ENCODE measurements at places on chromosomes 2 and 18.
A peak's percentile ranks its signal among the peaks of the same experiment; 100 is the strongest.

- DNase-seq: no peak
Measured at GRCh38 chr18:32610176-32610575, 139.5 kb upstream of the GAREM1 start.

- no peak for DNase-seq
Measured at GRCh38 chr2:2286592-2286991, 44.5 kb downstream of the MYT1L start.

- DNase-seq: no peak
Measured at GRCh38 chr2:24926602-24927252, 6.7 kb upstream of the ADCY3 start.

GRCh38 chr2:239285932-239286230 lies 114.9 kb downstream of the HDAC4 start:
- DNase-seq: no peak

DNA sequence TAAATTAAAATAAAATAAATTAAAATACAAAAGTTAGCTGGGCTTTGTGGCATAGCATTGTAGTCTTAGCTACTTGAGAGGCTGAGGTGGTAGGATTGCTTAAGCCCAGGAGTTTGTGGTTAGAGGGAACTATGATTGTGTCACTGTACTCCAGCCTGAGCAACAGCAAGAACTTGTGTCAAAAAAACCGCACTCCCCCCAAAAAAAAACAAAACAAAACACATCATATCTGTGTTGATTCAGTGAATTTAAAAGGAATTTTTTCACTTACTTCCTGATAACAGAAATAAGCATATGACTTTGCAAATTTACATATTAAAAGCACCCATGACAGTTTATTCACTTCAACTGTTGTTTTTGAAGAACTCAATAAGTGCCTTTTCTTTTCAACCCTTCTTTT lies 68.1 kb upstream of the PELI1 start:
- no peak for DNase-seq

GRCh38 chr18:35526495-35527059 lies 28.8 kb upstream of the INO80C start:
- DNase-seq: no peak

DNA sequence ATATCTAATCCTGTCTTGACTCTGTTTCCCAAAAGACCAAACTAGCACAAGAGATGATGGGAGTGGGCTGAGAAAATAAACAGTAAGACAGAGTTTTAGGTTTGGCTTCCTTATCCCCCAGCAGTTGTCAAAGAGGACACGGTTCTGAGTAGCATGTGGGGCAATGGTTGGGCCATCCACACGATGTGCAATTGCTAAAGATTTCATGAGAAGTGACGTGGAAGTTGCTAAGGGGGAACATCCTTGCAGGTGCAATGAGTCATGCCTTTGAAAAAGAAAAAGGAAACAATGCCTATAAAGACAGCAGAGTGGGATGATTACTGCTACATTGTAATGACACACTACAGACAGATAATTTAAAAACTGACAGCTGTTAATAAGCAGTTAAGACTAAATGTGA lies 1395.8 kb downstream of the LRP1B start:
- no peak for DNase-seq

GRCh38 chr2:62947403-62947802 lies 103.2 kb upstream of the OTX1 start:
- DNase-seq: no peak

GRCh38 chr2:169200756-169201155 lies 131.4 kb downstream of the DHRS9 start:
- no peak for DNase-seq

DNA sequence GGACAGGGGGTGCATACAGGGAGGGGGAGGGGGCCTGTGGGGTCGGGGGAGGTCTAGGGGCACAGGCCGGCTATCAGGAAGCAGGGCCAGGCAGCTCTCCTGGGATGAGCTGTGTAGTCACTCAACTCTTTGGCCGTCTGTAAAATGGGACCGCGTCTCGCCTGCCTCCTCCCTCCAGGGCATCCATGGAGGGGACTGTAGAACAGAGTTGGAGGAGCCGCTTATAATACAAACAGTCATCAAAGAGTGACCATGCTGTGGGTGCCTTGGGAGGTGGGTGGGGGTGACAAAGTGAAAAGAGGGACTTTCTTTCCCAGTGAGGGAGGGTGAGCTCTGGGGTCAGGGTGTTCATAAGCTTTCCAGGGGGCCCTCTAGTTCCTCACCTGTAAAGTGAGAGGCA lies 169.6 kb upstream of the HAAO start:
- no peak for DNase-seq

- DNase-seq: no peak
Measured at GRCh38 chr18:2538844-2539243, 32.5 kb downstream of the METTL4 start.

GRCh38 chr2:53150146-53150545 lies 617.5 kb upstream of the CHAC2 start:
- no peak for DNase-seq

- no peak for DNase-seq
Measured at GRCh38 chr2:141728886-141729285, 401.9 kb downstream of the LRP1B start.

- DNase-seq: no peak
Measured at GRCh38 chr2:218513676-218514075, 54.5 kb downstream of the USP37 start.

DNA sequence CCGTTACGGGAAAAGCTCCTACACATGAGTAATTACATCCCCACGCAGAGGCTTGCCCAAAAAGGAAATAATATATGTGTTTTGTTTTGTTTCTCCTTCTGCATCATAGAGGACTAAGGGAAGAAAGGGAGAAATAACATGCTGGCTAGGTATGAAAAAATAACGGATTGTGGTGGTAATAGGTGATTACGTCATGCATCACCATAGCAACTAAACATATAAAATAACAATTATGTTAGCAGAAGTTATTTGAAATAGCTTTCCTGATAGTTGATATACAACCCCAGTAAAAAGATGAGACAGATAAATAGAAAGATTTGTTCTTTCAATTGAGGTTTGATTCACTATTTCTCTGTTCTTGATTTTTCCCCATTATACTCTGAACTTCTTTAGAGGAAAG lies 518.0 kb downstream of the ZNF516 start:
- no peak for DNase-seq

- DNase-seq: no peak
Measured at GRCh38 chr2:44748-45341, 1.5 kb downstream of the FAM110C start.

DNA sequence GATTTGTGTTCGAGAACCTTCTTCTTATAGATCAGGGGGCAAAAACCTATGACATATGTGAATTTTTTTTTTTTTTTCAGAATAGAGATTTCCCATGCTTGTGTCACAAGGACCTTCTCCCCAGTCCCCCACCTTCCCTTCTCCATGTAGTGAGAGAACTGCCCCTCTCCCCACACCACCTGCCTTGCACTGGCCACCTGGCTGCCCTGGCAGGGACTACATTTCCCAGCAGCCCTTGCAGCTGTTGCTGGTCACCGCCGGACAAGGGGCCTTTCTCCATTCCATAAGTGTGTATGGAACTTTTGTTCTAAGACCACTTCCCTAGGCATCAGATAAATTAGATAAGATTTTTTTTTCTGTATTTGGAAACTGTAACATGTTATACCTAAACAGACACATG lies 22.2 kb downstream of the MBP start:
- no peak for DNase-seq

- DNase-seq: no peak
Measured at GRCh38 chr2:69177063-69177771, 164.2 kb downstream of the ANTXR1 start.

DNA sequence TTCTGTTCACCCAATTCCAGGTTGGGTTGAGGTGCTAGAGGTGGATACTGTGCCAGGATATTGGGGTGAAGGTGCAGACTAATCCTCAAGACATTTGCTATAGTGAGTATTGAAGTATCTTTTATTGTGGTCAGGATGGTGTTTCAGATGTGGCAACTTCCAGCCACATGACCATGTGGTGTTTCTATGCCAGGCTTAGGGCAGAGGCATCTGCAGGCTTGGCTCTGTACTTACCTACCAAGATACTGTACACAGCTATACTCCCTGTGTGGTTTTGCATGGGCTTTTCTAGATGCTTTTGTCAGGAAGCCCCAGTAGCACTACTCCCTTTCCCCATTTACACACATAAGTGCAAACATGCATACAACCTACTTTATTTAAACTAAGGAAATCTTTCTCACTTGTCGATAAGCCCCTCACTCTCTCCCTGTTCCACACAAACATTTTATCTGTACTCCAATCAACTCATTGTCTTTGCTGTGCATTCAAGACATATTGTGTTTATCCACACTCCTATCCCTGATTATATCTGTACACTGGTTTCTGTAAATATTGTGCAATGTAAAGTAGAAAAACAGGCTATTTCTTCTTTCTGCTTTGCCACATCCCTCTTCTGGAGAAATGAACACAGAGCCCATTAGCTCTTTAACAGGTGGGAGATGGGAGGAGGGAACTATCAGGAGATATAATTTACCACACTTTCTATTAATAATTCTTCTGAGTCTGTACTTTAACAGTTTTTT lies 12.3 kb downstream of the ARL6IP6 start:
- peak; percentile 10 for DNase-seq

- DNase-seq: no peak
Measured at GRCh38 chr18:22667616-22668422, 250.1 kb upstream of the CTAGE1 start.

DNA sequence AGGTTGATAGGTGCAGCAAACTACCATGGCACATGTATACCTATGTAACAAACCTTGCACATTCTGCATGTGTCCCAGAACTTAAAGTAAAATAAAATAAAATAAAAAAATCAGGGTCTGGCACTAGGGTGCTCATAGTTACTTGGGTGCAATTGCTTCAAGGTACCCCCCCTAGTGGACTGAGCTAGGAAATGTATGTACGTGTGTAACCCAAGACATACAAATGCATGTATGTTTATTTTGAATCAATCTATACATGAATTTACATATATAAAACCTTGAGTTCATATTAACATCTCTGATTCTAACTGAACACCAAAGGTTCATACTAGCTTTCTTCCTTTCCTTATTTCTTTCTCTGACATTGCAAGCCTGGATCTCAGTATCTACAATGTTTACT lies 51.5 kb downstream of the USP37 start:
- DNase-seq: no peak
